ENCODE measurements at places on chromosomes 1 and 21.

- no peak for DNase-seq
Observed at GRCh38 chr1:41631971-41632370, 147.5 kb upstream of the EDN2 start.

GRCh38 chr1:104028416-104029035 is 278.8 kb downstream of the AMY1C start:
- no peak for DNase-seq

- DNase-seq: no peak
Observed at GRCh38 chr1:206779638-206780037, 7.3 kb upstream of the IL10 start.

DNA sequence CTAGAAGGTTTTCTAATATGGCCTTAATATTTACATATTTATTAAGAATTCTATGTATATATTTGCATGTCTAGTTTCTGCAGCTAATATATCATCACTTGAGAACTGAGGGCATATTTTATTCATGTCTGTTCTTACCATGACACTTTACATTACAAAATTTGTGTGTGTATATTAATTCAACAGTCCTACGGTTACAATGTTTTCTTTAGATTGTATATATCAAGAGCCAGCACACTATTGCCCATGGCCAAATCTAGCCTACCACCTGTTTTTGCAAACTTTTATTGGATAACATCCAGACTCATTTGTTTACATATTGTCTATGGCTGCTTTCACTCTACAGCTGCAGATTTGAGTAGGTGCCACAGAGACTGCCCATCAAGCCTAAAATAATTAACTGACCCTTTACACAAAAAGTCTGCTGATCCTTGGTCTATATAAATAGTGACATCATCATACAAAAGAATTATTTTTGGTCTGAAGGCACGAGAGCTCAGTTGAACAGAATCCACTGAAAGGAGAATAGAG is 577.4 kb upstream of the PBX1 start:
- no peak for DNase-seq

DNA sequence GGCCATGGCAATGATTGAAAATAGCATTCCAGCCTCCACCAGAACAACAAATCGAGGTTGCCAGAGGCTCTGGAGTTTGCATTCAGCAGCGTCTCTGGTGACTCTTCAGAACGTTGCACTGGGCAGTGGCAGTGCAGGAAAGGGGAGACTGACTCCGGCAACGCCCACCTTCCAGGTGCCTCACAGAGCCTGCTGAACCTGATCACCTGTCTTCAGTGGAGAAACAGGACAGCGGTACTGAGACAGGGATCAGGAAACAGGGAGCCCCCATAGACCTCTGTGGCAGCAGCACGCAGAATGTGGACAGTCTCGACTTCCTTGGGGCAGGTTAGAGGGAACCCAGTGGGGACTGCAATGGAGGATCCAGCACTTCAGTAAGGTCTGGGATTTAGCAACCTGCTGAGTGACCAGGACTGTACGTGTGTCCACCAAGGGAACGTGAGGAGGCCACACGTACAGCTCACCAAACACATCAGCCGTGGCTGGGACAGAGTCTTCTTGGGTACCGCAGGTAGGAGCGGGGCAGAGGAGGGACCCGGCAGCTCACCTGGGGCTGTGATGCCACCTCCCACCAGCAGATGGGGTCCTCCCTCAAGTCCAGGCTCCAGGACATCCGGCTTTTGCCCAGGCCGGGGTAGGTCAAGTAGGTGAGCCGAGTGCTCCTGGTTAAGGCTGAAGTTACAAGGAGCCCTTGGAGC is 128.6 kb downstream of the PRDM2 start:
- DNase-seq: no peak

DNA sequence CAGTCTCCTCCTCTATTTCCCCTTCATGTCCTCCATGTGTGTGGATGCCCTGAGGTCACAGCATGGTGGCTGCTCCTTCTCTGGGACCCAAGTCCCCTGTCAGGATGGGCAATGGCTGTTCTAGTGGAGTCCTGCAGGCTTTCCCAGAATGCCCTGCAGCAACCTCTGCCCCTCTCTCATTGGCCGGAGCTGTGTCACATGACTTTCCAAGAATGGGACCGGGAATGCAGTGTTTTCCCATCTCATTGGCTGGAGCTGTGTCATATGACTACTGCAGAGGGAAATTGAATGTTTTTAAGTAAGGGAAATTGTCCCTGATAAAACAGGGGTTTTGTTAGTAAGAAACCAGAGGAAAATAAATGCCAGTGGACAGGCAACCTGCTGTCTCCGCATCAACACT is 365.9 kb downstream of the PTPRU start:
- DNase-seq: no peak

GRCh38 chr1:116392717-116393404 is 19.8 kb downstream of the ATP1A1 start:
- DNase-seq: no peak

DNA sequence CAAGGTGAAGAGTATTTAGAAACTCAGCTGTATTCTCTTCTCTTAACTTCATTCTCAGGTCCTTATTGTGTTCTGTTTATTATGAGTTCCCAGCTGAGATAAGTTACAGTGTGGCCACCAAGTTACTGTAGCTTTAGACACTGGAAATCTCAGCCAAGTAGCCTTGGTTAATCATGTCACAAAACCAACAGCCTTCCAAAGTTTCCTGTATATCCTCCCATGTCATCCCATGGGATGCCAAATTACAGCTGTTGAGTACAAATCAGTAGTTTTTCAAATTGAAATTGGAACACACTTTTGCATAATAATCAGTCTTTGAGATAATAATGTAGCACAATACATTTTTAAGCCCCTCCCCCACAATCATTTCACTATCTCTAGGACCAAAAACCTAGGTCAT is 10.7 kb downstream of the ADAMTS5 start:
- DNase-seq: no peak

GRCh38 chr21:18764720-18765119 is 361.1 kb upstream of the TMPRSS15 start:
- DNase-seq: no peak

DNA sequence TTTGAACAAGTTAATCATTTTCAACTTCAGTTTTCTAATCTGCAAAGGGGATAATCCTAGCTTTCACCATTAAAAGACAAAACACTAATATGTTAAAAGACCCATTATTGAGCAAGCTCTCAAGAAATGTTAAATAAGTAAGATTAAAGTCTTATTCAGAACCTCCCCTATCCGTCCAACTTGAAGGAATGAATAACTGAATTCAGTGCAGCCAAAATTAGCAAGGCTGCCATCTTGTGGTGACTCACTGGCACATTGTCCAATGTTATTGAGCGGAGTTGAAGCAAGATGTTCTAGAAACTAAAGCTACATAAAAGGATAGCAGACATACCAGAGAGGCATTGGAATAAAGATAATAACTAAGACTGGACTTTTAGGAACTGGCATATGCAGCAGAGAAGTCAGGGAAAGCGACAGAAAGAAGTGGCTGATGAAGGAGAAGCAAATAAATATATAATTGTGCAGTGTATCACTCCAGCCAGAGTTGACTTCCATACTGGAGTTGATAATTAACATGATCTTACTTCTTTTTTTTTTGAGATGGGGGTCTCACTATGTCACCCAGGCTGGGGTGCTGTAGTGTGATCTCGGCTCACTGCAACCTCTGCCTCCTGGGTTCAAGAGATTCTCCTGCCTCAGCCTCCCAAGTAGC is 8.2 kb upstream of the CAP1 start:
- peak; percentile 45 for DNase-seq

DNA sequence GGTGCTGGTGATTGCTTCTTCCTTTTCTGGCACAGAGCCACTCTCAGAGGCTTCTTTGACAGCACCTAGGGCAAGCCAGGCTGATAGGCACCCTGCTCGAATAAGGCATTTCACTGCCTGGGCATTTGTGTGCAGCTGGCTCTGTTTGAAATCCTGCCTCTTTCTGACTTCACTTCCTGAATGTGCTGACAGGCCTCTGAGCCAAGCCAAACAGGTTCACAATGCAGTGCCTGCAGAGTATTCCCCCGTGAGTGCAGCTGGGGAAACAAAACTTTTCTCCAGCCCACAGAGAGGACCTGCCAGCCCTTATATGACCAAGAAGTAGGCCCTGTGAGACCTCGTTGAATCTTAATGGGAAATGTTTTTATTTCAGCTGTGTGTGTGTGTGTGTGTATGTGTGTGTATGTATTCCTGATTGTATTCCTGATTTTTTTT is 10.4 kb downstream of the JUN start:
- no peak for DNase-seq

- DNase-seq: no peak
Observed at GRCh38 chr1:219490566-219490965, 122.3 kb downstream of the ZC3H11B start.

- DNase-seq: no peak
Observed at GRCh38 chr1:98130408-98130807, 209.6 kb upstream of the DPYD start.

DNA sequence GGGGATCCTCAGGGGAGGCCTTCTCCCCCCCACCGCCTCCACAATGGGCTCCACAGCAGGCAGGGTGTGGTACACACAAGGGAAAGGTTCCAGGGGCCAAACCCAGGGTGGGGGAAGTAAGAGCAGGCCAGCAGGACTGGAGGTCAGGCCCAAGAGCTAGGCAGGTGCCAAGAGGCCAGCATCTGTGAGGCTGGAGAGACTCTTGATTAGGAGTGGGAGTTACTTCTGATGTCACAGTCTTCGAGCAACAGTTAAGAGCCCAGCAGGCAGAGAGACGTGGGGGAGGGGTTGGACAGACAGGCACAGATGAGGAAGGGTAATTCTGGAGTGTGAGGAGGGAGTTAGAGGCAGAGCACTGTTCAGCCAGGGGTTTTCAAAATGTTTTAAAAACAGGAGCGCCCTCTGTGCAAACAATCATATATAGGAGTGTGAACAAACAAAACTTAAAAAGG is 55.8 kb downstream of the SLC9A1 start:
- DNase-seq: peak; percentile 48

DNA sequence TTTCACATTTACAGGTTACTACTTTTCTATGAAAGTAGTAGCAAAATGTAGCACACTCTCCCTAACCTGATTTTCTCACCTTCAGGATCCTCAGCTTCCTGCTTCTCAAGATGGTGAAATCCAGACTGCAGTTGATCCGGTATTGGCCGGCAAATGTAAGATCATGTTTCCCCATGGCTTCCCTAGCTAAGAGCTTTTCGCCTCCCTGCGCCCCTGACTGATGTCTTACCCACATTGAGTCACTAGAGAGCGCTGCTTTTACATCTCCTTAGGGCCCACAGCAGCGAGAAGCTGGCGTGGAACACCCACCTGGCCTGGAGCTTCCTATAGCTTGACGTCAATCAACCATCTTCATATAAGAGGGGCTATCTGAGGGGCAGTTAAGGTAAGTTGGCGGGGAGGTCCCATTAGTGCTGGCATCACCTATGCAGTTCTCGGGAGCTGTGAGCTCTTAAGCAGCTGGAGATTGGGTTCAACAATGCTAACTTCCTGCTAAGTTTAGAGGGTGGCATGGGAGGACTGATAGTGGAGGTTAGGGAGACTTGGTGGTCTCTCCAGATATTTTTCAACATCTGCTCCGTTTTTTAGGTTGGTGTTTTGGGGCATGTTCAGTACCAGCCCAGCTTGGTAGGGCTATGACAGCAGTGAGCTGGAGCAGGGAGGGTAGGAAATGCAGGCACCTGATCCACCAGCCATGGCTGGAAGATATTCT is 5.5 kb downstream of the PTPN7 start:
- peak; percentile 84 for DNase-seq

DNA sequence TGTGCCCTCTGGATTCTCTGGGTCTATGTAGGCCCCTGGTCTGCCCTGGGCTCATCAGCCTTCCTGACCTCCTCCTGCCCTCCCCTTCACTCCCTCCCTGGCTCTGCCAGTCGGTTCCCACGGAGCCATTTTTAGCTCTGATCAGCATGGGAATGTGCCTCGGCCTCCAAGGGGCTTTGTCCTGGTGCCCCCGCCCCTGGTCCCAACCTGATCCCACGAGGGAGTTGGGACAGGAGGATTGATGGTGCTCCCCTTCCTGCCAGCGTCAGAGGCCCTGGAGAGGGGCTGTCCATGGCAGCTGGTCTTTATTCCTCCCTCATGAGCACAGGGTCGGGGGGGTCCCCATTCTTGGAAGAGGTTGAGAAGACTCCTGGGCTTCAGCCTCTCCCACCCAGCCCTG is 24.9 kb downstream of the ETNK2 start:
- DNase-seq: no peak

GRCh38 chr1:212651521-212651920 is 43.0 kb downstream of the ATF3 start:
- no peak for DNase-seq

DNA sequence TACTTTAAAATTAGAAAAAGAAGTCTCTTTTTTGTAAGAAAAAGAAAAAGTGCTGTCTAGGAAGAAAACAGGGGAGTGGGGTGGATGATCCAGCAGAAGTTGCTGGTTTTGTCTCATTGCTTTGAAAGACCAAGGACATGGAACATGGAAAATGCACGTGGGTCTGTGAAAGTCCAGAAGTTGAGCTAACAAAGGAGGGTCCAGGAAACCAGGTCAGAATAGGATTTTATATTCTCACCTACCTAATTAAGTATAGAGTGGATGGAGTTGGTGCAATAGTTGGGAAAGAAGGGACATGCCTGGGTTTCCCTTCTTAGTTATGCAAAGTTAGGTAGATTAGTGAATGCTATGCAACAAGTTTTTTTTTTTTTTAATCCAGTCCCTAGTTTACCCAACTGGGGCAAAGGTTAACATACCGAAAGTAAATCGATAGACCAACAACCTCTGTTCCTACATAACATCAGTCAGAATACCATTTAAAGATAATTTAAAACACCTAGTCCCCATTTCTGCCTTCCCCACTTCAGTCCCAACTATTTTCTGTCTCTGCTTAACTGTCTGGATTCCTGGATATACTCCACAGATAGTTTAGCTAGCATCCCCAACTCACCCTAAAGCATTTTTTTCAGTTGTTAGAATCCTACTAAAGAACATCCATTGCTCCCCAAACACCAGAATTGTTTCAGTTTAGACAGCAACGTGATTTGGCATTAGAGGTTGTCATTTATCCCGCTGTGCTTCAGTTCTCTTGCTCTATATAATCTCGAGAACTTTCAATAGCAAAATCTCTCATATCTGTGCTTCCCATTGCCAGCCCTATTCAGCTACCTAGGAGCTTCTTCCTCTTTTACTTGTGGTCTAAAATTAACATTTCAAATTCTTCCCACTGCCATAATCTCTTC is 105.7 kb upstream of the PLPPR5 start:
- DNase-seq: no peak

GRCh38 chr1:91647061-91647460 is 146.4 kb downstream of the CDC7 start:
- no peak for DNase-seq

DNA sequence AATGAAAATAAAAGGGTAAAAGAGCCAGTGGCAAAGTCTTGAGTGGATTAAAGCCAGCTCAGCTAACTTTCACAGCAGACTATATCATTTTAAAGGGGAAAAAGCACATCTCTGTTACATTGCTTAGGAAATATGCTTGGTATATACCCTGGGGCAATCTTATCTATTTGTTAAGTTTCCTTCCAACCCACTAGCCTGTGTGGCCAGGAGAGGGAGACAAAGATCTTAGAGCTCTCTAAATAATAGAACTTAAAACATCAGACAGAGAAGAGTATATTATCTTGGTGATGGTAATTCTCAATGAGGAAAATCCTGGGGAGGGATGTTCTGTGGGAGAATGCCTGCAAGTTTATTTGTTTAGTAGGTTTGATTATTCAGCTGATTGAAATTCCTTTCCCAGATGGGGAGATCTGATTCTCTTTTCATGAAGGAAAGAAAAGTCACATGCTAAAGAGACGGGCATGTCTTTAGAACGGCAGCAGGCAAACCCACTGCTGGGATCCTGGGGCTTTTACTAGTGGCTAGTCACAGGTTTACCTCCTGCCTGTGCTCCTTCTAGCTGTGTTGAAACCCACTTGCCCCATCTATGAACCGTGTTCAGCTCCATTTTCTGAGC is 3.6 kb downstream of the KCNE2 start:
- DNase-seq: peak; percentile 66

- no peak for DNase-seq
Observed at GRCh38 chr1:90862782-90863181, 145.7 kb upstream of the BARHL2 start.

Measured in NCI-H524 (cell line).